ENCODE measurements at places on chromosomes 5 and 9.

DNA sequence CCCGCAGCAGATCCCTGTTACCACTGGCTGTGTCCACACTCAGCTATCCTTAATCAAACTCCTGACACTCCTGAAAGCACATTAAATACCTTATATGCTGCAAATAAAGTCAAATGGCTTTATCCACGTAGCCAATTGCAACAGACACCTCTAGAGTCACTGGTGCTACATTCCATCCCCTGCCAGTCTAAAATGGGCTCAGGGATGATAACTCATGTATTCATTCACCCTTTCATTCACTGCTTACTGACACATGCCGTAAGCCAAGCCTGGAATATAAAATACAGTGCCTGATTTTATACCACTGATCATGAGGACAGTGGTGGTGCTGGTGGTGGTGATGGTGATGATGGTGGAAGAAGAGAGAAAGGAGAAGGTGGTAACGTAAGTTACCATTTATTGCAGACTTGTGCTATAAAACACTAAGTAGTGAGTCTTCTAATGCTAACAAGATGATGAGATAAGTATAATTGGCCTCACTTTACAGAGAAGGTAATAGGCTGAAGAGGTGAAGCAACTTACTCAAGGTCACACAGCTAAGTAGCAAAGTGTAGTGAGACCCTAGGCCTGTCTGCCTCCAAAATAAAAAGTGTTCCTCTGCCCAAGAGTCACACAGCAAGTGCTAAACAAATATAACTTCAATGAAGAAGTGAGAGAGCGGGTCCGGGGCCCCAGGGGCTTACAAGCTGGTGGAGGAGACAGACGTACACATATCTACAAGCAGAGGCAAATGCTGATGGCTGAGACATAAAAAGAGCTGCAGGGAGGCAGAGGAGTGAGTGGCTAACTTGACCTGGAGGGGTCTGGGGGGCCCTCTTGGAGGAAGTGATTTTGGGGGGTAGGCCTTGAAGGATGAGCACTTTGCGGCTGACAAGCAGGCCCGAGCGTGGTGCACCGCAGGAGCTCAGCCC lies 1.2 kb downstream of the TTLL11 start:
- DNase-seq, result no peak

DNA sequence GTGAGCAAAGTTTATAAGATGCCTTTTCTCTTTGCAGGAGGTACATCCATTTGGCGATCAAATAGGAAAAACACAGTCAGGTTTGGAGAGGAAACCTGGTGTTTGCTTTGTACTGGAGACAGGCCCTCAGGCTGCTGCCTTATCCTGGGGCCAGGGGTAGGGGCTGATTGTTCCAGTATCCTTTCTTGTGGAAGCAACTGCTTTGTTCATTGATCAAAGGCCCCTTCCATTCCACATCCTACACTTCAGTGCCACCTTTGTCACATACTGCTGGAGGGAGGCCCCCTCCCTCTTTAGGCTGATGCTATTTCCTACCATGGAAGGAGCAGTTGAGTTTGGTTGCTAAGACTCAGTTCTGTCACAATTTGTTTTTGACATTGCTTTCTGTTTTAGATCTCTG lies 778.1 kb downstream of the TLR4 start:
- DNase-seq, result no peak

DNA sequence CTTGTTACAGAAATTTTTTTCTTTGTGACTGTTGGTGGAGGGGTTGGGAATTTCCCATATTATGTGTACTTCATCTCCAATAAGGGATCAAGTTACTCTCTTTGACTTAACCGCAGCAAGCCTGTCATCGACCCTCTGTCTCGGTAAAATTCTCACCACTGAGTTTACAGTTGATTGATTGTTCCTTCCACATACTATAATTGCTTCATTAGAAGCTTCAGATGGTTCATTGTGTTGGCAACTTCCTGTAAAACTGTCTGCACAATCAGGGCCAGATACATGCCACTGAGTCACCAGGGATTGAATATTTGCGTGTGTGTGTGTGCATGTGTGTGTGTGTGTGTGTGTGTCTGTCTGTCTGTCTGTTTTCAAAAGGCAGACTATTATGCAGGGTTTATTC lies 176.6 kb downstream of the ZNF462 start:
- DNase-seq, result no peak

DNA sequence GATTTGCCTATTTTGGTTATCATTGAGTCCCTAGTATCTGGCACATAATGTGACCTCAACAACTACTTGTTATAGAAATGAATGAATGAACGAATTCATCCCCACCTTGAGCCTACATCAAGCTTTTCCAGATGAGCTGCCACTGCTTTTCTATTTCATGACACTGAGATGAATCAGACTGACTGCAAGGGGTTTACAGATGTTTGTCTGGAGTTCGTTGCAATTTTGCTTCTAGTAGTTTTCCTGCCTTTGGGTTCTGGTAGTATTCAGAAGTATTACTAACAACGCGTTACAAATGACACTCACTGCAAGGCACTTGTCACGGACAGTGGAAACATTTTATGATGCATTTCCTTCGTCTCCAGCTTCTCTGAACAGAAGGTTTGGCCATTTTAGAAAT lies 222.3 kb downstream of the CD180 start:
- DNase-seq, result no peak

- DNase-seq, result no peak
Observed at GRCh38 chr9:104386013-104386412, 118.0 kb upstream of the OR13F1 start.

GRCh38 chr5:115480271-115480670 lies 64.3 kb downstream of the FEM1C start:
- no peak for DNase-seq

GRCh38 chr5:116546033-116546742 lies 28.4 kb downstream of the SEMA6A start:
- no peak for DNase-seq

- no peak for DNase-seq
Observed at GRCh38 chr5:143678148-143678905, 133.6 kb upstream of the HMHB1 start.

- DNase-seq, result no peak
Observed at GRCh38 chr5:101846496-101846895, 449.6 kb downstream of the SLCO4C1 start.

GRCh38 chr9:121283080-121283398 lies 15.1 kb downstream of the GSN start:
- no peak for DNase-seq

DNA sequence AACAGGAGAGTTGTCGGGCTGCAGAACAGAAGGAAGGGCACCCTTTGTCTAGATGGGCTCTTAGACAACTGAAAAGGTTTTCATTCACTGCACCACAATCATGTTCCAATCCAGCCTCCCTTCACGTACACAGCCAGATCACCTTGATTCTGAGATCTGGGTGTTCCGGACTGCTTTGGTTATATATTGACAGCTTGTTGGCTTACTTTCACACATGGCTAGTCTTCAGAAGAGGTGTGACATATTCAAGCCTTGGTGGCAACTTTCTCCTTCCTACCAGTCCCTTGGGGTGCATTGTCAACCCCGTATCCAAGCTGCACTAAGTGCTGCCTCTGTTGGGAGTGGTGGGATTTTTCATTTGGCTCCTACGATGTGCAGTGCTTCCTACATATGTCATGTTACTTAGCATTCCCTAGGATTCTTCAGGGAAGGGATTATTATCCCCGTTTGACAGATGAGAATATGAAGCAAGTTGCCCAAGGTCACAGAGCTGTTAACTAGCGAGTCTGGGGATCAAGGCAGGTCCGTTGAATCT lies 100.6 kb downstream of the LIFR start:
- no peak for DNase-seq

- no peak for DNase-seq
Observed at GRCh38 chr9:99660191-99660636, 161.5 kb upstream of the NR4A3 start.

- no peak for DNase-seq
Observed at GRCh38 chr9:71243951-71244350, 122.5 kb upstream of the TRPM3 start.

DNA sequence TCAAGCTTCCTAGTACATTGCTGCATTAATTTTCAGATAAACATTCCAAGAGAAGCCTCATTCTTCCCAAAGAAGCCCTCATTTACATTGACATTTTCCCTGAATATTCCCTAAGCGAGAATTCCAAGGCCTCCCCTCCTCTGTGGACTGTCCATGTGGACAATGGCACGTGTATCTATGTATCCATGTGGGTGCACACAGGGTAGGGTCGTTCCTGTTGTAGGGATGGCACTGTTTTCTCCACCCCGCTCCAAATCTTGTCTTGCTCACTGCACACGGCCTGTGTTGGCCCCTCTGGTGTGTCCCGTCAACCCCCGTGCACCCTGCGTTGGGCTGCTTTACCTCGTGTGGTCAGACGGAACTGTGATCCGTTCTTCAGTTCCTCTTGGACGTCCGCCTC lies 104.7 kb upstream of the IRX2 start:
- DNase-seq, result no peak

- DNase-seq, result no peak
Observed at GRCh38 chr9:115986508-115986907, 167.1 kb upstream of the PAPPA start.

GRCh38 chr9:93517331-93517730 lies 59.1 kb upstream of the PHF2 start:
- no peak for DNase-seq

- DNase-seq, result no peak
Observed at GRCh38 chr5:90802474-90803317, 244.1 kb downstream of the ADGRV1 start.

DNA sequence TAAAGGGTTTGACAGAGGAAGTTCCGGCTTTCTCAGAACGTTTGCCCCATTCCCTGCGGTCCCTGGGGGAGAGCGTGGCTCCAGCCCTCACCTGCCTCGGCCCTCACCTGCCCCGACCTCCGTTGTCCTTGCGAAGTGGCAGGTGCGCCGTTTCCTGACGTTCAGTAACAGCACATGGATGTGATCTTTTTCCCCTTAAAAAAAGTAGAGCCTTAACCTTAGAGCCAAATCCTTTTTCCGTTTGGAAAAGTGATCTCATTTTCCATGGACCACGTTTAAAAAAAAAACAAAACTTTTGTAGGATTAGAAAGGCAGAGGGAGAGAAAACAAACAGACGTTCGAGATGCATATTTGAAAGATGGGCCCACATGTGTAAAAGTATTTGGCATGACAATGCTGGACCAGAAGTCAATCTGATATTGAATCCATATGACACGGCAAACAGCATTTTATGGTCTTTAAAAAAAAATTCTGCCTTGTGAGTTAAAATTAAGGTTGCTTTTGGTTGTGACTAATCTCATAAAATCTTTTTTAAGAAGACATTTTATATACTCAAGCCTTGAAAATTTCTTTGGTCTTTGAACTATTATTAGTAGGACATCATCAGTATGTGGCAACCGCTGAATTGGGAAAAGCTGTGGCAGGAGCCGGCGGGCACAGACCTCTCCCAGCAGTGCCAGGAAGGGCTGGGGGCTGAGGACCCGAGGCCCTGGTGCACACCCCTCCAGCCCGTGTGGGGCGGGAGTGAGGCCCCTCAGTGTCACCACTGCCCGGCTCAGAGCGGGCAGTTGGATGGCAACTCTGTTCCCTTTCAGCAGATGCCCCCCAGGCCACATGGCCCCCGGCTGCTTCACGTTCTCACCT lies 42.5 kb upstream of the EXOC3 start:
- no peak for DNase-seq

DNA sequence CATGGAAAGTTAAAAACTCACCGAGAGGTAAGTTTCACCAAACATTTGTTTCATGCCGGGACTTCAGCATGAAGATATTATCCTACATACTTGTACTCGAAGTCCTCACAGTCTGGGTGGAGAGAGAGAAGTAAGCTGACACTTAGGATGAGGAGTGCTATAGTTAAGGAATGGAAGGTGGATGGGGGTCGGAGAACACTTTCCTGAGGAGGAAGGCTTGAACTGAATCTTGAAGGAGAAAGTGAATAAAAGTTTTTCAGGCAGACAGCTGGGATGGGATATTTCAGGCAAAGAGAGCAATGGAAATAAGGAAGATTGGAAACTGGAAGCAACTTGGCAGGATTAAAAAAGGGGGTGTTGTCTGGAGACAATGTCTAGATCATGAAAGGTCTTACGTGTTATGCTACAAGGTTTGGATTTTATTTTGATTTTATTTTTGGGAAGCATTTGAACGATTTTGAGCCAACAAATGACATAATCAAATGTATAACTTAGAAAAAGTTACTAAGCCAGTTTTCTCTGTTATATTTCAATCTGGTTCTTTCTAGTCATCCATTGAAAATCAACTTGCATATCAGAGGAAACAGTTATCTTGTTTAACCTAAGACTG lies 167.1 kb downstream of the PAM start:
- no peak for DNase-seq

DNA sequence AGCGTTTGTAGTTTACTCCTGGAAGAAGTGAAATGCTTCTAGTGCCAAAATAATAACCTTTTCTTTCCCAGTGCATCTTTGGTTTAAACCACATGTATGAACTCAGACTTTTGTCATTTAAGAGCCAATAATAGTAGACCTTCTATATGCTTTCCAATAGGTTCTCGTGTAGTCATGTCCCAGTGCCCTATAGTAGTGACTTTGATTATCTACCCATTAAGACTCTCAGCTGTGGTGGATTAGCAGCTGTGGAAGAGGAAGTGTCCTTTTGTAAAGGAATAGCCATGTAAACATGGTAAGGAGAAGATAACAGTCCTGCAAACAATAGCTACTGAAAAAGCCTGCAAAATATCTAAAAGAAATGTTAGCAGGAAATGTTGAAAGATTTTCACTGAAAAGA lies 765.3 kb downstream of the MTRR start:
- no peak for DNase-seq

- DNase-seq, result no peak
Observed at GRCh38 chr5:320524-321229, 837 bp upstream of the AHRR start.

DNA sequence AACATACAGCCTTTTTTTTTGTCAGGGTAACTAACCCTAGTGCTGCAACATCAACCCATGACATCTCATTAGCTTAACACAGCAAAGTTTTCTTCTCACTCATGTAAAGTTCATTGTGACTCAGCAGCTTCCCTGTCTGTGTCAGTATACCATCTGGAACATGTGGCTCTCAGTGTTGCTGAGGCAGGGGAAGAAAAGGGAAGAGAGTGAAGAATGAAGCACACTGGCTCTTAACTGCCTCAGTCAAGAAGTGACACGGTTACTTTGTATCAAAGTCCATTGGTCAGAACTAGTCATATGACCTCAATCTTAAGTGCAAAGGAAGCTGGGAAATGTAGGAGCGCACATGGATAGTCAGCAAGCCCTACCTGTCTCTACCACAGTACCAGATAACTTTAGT lies 185.0 kb upstream of the ELL2 start:
- DNase-seq, result no peak

DNA sequence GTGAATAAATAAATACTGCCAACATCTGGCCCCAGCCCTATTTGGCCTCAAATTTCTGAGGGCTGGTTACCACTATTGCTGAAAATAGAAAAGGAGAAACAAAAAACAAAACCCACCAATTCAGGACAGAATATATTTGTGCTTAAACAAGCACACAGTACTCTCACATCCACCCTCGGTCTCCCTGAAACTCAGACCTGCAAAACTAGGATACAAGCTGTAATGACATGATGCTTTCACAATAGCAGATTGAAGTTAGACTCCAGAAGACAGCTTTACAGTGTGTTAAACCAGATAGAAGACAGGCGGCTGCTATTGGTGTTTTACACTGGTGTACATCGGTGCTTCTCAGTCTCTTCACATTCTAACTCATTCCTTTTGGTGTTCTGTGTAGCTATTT lies 214.9 kb upstream of the DMRT1 start:
- no peak for DNase-seq

All from cortex of kidney (tissue), 1 donor.